NCI-H1048 (cell line): ENCODE measurements at places on chromosomes 5 and 9.

- DNase-seq: no peak
Measured at GRCh38 chr5:62720031-62720441, 141.4 kb downstream of the LRRC70 start.

- no peak for DNase-seq
Measured at GRCh38 chr5:93174930-93175329, 406.1 kb downstream of the NR2F1-AS1 start.

DNA sequence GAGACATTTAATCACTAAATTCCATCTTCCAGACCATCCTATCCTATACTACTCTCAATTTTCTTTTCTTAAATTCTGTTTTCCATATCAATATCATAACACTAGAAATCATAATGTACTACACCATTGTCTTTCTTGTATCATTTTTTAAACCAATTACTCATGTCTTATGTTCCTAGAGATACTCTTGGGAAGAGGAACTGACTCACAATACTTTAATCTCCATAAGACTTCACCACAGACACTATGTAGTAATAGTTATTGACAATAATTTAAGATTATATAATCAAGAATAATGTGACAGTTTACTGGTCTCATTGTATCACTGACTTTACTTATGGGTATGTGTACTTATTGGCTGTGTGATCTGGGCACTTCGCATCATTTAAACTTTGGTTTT, 43.8 kb downstream of the PCDHGC5 start:
- no peak for DNase-seq

DNA sequence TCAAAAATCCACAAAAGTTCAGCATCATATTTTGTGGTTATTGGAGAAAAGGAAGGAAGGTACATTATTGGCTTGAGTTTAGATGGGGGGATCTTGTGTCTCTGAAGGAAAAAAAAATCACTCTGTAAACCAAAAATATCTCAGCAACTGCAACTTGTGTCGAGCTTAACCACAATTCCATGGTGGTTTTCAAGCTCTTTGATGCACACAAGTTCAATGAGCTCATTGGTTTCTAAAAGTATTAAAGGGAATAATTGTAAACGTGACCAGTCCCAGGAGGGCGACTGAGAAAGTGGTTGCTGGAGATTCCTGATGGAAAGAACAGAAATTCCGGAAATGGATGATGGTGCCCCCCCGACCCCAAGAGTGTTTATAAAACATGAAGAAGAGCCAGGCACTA, 173.8 kb downstream of the PSAT1 start:
- no peak for DNase-seq

DNA sequence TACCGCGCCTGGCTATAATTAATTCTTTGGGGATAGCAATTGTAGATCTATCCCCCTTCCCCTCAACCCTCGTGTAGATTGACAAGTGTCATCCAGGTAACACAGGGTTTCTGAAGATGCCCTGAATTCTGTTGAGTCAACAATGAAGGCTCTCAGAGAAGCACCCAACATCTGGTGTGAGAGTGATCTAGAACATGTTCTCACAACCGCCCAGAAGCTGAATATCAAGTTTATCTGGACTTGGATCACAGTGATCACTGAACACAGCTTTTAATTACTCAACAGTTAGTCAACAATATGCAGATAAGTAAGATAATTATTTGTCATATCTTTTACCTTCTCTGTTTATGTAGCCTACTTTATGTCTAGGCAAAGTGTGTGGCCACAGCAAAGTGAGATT, 204.2 kb upstream of the RGMB start:
- no peak for DNase-seq

GRCh38 chr9:137638680-137639079, 19.9 kb downstream of the EHMT1 start:
- no peak for DNase-seq

GRCh38 chr5:151647320-151647861, 39.3 kb downstream of the SPARC start:
- DNase-seq: no peak
